Smooth muscle cell of the pulmonary artery (primary cell): ENCODE measurements at places on chromosomes 1 and 21. TPM values are rescaled to one million over a fixed set of nuclear protein-coding genes. Genes with fewer than 3 reads are reported as not detected.

The RIPK4 gene
- 3.3 and 15.0 TPM in 2 replicates for total RNA-seq

The DNAJC28 gene
- total RNA-seq: 0.96 and 1.6 TPM in 2 replicates

The HAO2 gene
- total RNA-seq: not detected in 2 replicates

The MAN1C1 gene
- 5.8 and 13.4 TPM in 2 replicates for total RNA-seq

The LRRC38 gene
- total RNA-seq: 0.07 TPM in 1 of 2 replicates, not detected in the other

The ELOVL1 gene
- total RNA-seq: 60.1 and 62.8 TPM in 2 replicates

The OR2T11 gene
- total RNA-seq: not detected in 2 replicates
